Progenitor cell of endocrine pancreas (in vitro differentiated cells): ENCODE measurements at places on chromosomes 4 and X. TPM values are rescaled to one million over a fixed set of nuclear protein-coding genes. Genes with fewer than 3 reads are reported as not detected.
A peak's percentile ranks its signal among the peaks of the same experiment; 100 is the strongest.

- no peak for DNase-seq
Measured at GRCh38 chrX:38474543-38474942, 86.8 kb upstream of the TSPAN7 start.

DNA sequence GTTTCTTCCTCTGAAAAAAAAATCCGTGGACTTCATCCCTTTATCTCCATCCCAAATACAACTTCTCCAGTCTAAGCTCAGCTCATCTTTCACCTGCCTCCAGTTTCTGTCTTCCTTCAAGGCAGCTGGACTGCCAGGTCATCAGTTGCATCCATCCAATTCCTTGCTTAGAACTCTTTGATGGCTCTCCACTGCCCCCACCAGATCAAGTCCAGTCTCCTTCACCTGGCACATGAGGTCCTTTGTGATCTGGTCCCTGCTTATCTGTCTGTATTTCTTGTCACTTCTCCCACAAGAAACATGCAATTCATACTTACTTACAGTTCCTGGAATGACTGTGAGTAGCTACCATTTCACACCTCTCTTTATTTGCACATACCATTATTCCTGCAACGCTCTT lies 33.8 kb downstream of the OTUD6A start:
- no peak for DNase-seq

DNA sequence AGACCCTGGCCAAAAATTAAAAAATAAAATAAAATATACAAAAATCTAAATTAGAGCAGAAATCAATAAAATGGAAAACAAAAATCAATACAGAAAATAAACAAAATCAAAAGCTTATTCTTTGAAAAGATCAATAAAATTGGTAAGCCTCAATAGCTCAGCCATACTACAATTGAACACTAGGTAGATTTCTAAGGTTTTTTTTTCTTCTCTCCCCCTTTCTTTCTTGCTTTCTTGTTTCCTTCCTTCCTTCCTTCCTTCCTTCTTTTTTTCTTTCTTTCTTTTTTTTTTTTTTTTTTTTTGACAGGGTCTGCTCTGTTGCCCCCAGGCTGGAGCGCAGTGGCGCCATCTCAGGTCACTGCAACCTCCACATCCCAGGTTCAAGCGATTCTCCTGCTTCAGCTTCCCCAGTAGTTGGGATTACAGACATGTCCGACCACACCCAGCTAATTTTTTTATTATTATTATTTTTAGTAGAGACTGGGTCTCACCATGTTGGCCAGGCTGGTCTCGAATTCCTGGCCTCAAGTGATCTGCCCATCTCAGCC lies 23.4 kb upstream of the PPP3CA start:
- no peak for DNase-seq

- DNase-seq: no peak
Measured at GRCh38 chr4:158870282-158870625, 101.4 kb downstream of the FNIP2 start.

- no peak for DNase-seq
Measured at GRCh38 chrX:69238887-69239231, 73.6 kb upstream of the PJA1 start.

GRCh38 chr4:122612540-122612939 lies 8.3 kb downstream of the IL21 start:
- DNase-seq: no peak

GRCh38 chrX:45935408-45935807 lies 609.8 kb downstream of the ZNF674 start:
- no peak for DNase-seq

DNA sequence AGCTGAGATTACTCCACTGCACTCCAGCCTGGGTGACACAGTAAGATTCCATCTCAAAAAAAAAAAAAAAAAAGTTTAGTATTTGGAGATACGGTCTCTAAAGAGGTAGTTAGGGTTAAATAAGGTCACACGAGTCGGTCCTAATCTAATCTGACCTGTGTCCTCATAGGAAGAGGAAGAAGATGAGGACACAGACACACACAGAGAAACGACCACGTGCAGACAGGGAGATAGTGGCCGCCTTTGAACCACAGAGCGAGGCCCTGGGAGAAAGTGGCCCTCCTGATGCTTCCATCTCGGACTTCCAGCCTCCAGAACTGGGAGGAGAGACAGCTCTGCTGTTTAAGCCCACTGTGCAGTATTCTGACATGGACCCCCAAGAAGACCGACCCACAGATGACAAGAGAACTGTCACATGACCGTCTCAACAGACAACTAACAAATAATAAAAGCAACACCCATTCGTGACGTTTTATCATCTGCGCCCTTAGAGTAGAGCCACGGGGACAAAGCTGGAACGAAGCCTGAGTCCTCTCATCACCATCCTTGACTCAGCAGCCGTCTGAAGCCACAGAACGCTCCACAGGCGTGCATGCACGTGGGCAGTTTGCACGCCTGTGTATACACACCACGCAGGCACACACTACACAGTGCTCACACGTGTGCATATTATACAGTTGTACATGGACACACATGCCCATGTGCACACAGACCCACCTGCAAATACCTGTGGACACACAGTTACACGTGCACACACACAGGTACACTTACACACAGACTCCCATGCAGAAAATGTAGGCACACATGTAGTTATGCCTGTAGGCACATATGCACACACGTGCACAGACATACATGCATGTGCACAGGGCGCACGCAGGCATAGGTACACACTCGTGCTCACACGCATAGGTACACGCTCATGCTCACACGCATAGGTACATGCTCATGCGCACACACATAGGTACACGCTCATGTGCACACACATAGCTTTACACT lies 51.7 kb downstream of the FAM53A start:
- DNase-seq: no peak

DNA sequence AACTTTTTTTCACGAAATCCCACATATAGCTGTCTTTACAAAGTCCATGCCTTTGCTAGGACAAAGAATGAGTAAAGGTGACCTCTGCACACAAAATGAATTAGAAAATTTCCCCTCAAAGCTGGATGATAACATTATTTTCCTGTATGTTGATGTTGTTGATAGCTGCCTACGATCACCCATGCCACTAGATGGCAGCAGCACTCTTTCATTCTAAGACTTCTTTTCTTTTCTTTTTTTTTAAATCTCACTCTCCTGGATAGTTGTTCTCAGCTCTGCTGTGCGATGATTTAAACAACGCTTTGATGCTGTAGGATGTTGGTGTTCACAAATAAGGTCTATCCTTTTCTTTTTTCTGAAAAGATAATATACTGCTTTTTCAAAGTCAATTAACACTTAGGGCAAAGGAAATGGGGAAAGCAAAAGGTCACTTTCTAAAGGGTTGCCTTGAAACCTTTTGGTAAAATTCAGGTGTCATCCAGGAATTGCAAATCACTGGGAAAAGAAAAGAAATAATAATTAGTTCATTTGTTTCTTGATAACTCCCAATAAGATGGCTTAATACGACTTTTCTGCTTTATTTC lies 266.8 kb downstream of the C4orf33 start:
- peak; percentile 27 for DNase-seq

DNA sequence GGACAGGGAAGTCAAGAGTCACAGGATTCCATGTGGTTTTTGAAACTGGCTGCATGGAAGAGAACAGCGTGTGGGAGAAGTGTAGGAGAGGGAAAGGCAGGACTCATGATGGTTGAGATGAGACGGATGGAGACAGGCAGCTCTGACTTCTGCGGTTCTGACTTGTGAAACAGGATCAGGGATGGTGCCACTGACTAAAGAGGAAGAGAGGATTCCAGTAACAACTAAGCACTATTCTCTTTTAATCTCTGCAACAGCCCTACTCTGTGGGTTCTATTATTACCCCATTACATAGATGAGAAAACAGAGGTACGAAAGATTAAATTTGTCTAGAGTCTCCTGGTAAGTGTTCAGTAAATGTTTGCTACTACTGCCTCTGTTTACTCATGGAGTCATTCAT lies 156.3 kb downstream of the CBR4 start:
- no peak for DNase-seq

Gene GTPBP6
- 71.1 and 72.7 TPM in 2 replicates for total RNA-seq

Gene DLG3
- total RNA-seq: 103 and 107 TPM in 2 replicates

Gene ENPP6
- total RNA-seq: not detected in 2 replicates

Gene GPRIN3
- 14.8 and 16.0 TPM in 2 replicates for total RNA-seq

Gene SHROOM3
- total RNA-seq: 54.9 and 60.0 TPM in 2 replicates
